Large intestine (tissue), 12 donors: ENCODE measurements at places on chromosomes 1 and 21.

DNA sequence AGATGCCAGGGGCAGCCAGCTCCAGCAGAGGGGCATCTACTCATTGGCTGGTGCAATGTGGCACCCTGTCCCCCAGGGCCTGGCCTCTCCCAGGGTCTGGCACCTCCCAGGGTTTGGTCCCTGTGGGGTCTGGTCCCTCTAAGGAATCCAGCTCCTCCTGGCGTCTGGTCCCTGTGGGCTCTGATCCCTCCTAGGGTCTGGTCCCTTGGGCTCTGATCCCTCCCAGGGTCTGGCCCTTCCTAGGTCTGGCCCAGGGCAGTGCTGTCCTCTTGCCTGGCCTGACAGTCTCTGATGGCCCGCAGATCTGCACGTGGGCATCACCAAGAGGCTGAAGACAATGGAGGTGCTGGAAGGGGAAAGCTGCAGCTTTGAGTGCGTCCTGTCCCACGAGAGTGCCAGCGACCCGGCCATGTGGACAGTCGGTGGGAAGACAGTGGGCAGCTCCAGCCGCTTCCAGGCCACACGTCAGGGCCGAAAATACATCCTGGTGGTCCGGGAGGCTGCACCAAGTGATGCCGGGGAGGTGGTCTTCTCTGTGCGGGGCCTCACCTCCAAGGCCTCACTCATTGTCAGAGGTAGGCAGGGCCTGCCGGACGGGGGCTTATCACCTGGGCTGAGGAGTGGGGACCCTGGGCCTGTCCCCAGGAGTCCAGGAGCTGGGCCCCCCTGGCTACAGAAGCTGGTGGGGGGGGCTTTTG is 73.9 kb downstream of the OBSCN start:
- no peak for DNase-seq

DNA sequence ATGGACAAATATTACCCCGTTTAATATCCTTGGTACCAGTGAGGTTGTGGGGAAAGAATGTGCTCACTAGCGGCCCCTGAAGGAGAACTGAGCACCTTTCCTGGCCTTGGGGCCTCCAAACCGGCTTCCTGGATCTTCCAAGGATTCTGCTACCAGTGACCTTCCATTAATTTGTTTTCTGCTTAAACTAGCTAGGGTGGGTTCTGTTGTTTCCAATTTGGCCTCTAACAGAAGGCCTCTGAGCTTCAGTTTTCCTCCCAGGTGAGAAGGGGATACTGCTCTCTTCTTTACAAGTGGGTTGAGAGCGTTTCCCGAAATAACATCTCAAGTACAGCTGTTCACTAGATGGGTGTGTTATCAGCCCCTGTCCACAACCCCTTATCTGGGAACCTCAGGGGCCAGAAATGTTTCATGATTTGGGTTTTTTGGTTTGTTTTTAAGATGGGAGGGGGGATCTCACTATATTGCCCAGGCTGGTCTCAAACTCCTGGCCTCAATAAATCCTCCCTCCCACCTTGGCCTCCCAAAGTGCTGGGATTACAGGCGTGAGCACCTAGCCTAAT is 16.9 kb upstream of the IFNGR2 start:
- DNase-seq: no peak

GRCh38 chr1:57989877-57990276 is 556.6 kb downstream of the OMA1 start:
- DNase-seq: no peak

- DNase-seq: no peak
Measured at GRCh38 chr1:44405798-44406736, 1.0 kb downstream of the RNF220 start.
